DMS79 (cell line): ENCODE measurements at places on chromosomes 16 and 17.
A peak's percentile ranks its signal among the peaks of the same experiment; 100 is the strongest.

- no peak for DNase-seq
These were observed 3.3 kb downstream of the SRCIN1 start for GRCh38 chr17:38602453-38602852.

DNA sequence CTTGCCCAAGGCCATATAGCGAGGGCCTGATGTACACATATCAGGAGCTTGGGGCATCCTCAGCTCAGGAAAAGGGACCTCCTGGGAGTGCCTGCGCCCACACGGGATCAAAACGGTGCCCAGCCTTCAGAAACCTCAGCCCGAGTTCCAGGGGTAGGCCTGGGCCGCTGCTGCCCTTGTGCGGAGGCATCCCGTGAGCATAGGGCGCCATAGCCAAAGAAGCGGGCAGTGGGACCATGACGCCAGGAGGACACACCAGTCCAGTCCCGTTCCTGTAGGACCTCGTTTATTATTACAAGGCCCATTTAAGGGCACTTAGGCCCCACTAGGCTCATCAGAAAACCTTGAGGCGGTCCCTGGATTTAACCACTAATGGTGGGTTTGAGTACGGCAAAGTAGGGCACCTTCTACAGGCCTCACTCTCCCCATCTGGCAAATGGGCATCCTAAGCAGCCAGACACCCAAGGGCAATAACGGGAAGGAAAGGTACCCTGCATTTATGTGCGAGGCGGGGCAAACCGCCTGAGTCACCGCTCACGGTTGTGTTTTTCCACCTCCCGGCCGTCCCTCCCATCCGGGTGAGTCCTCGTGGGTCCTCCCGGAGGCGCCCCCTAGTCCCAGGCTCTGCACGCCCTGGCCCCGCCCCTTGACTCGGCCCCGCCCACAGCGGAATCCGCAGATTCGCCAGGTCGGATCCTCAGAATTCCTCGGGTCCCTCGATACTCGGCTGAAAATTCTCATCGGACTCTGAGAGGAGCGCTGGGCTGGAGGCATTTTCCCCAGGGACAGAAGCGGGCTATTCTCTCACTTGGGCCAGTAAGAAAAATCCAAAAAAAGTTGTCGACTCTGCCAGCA, 726 bp upstream of the SETD1A start:
- peak; percentile 52 for DNase-seq

DNA sequence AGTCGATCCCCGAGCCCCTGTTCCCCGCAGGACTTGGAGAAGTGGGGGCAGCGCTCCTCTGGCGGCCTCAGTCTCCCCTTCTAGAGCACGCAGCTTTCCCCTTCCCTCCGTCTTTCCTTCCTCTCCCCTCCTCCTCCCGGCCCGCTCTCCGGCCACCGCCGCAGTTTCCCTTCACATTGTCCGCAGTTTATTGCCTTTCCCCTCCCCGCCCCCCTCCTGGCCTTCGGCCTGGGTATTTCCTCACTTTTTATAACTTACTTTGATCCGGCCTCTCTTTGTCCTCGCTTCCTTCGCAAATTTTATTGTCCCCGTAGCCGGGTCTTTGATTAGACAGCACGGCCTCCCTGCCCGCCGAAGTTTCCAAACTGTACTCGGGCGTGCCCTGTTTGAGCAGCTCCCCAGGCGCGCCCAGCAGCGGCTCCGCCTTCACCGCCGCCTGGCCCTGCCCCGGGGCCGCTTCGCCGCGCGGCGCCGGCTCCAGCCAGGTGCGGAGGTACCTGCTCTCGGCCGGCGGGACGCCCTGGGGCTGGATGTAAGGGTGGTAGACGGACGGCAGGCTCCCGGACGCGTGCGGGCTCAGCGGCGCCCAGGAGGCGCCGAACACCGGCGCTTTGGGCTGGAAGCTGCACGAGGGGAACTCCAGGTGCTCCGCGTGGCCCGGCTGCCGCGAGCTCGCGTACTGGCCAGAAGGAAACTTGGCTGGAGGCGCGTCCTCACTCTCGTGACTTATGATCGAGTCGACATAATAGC, 488 bp downstream of the HOXB9 start:
- no peak for DNase-seq

- DNase-seq: peak; percentile 16
These were observed 768 bp upstream of the TBX6 start for GRCh38 chr16:30092373-30093010.

DNA sequence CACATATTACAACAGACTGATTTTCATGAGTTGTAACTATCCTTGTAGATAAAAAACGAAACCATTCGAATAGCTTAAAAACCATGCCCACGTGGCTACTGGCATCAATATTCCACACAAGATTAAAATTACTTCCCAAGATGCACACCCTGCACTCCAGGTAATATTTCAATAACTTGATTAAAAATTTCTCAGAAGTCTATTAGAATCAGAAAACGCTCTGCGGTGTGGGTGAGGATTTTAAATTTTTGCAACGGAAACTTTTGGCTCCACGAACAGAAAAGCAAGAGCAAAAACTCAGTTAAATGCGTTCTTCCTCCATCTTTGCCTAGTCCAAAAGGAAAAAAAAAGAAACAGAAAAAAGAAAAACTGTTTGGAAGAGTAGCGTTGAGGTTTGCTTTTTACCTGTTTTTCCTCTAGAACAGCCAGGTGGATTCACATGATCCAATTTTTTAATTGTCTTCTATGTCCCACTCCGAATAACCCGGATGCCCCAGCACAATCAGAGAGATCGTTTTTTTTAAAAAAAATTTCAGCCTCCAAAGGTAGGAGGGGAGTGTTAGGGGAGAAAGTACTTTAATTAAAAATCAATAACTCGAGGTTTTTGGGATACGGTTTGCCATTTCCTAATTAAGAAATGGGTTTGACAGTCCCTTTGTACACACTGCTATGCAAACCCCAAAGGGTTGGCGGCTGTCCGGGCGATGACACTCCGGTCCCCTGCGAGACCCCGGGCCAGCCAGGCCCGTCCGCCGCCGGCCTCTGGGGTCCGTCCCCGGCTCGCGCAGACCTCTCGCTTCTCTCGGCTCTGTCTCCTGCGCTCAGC, 708 bp upstream of the NFAT5 start:
- no peak for DNase-seq

DNA sequence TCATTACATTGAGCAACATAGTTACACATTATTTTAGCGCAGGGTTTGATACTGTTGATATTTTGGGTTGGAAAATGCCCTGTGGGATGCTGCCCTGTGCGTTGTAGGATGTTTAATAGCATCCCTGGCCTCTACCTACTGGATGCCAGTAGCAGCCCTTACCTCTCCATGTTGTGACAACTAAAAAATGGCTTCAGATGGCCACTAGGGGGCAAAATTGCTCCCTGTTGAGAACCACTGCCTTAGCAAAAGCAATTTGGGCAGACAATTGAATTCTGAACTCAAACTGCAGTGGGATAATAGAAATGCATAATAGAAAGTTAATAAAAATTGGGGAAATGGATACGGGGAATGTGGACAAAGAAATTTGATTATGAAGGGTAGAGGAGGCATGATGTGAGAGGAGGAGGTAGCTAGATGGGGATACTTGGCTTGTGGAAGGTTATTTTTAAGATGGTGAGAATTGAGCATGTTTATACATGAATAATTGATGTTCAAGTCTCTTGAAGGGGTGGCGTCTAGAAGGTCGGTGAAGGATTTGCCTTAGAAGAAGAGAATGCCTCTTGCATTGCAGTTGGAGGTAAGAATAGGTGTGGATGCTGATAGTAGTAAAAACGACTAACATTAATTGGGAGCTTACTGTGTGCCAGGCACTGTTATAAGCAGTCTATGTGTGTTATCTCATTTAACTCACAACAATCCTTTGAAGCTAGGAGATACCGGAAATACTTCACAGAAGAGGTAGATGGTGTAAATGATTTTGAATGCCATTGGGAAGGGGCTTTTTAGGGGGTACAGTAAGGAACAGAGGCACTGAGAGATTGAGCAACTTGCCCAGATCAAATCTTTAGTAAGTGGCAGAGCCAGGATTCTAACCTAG, 19.0 kb downstream of the HEATR9 start:
- DNase-seq: peak; percentile 54

- no peak for DNase-seq
These were observed 2.7 kb upstream of the AP1G1 start for GRCh38 chr16:71811261-71811803.

DNA sequence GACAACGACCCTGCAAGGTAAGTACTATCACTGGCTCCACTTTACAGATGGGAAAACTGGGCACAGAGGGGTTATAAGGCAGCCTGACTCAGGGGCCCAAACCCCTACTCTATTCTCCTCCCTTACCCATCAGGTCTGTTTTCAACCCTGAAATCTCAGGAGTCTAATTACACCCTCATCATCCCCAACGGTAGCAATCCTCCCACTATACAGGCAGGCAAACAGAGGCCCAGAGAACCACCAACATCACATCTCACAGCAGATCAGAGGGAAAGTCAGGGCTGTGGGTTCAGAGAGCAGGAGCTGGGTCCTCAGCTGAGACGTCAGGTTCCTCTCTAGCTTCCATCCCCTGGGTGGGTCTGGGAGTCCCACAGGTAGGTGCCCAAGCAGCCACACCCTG, 16.5 kb downstream of the JUP start:
- no peak for DNase-seq

DNA sequence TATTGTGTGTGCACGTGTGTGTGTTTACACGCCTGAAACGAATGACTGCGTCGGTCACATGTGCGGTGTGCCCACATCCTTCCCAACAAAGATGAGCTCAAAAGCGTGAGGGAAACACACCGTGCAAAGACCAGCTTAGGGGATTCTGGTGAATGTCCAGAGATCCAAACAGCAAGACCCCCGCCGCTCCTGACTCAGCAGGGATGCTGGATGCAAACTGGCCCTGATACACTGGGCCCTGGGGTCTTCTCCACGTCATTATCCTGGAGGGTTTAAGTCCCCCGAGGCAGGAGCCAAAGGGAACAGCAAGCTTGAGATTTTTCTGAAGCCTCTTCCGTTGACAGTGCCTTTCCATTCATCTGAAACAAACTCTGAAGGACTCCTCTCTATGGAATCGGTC, 59.2 kb downstream of the TBC1D16 start:
- DNase-seq: no peak

DNA sequence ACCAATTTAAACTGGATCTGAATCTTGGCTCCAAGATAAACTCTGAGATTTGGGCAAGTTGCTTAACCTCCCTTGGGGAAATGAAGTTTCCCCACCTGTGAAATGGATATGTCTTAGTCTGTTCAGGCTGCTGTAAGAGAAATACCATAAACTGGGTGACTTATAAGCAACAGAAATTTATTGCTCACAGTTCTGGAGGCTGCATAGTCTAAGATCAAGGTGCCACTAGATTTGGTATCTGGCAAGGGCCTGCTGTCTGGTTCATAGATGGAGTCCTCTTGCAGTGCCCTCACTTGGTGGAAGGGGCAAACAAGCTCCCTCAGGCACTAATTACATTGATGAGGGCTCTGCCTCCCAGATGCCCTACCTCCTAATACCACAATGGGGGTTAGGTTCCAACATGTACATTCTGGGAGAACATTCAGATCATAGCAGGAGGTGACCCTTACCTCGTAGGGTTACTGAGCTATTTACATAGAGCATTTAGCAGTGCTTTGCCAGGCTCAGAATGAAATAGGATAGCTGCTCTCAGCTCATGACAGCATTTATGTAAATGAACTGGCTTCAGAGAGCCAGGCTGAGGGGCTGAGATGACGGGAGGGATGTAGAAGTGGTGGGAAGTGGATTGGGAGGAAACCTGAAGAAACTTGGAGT, 83.9 kb downstream of the SPECC1 start:
- DNase-seq: peak; percentile 68

DNA sequence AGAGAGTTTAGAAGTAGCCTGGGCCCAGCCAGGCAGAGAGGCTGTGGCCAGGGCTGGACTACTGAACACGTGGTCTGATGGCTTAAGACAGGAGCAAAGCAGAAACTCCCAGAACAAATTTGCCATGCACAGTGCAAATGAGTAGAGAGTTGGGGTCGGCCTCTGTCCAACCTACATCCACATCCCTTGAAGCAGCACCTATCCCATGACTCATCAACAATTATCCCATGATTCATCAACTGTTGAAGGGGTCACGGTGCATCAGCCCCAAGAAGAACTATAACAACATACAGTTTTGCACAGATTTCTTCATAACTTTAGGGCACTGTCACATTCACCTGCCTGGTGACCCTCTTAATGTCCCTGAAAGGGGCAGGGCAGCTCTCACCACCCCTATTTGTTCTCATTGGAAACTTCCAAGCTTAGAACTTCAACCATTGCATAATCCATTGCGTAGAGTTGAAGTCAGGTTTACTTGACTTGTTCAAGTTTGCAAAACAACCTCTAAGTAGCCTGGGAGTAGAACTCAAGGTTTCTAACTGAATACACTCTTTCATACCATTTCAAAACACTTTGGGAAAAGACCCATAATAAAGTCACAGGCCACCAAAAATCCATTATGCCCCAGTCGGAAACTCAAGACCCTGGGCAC, 235.2 kb upstream of the CDH5 start:
- no peak for DNase-seq

GRCh38 chr17:55264278-55264644, 499 bp upstream of the HLF start:
- DNase-seq: peak; percentile 18

DNA sequence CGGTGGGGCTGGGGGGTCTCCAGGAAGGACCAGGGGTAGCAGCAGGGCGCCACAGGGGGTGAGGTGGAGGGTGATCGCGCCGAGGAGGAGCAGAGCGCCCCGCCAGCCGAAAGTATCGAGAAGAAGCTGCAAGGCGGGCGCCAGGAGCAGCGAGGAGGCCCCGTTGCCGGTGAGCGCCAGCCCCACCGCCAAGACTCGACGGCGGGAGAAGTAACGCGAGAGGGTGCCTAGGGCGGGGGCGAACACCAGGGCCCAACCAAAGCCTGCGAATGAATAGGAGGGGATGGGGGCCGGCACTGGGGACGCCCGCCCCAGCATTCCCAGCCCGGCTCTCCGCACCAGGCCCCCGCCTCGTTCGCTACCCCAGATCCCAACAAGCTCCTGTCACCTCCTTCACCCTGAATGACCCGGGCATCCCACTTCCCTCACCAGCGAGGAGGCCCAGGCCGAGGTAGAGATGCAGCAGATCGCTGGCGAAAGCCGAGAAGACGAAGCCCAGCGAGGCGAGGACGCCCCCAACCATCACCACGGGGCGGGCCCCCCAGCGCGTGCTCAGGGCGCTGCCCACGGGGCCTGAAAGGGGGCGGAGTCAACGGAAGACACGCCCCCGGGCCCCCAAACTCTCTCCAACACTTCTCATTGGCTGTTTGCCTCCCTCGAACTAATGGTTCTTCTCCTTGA, 1.3 kb downstream of the SLC16A11 start:
- no peak for DNase-seq

GRCh38 chr17:58060596-58061191, 22.5 kb upstream of the DYNLL2 start:
- DNase-seq: no peak

DNA sequence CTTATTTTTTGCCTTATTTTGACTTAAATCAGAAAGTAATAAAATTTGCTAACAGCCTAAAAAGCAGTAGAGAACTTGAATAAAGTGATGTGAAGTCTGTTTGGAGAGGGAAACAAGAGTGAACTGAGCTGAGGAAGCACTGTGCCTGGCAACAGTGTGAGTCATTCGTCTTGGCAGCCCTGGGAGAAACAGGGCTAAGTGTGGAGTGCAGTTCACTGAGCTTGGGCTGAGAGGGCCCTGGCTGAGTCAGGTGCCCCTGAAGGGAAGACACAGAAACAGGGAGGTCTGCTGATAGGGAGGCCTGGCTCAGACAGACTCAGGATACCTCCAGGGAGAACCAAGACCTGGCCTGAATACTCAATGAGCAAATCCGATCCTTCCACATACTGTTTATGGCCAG, 132.1 kb downstream of the HS3ST4 start:
- no peak for DNase-seq
